ENCODE measurements at places on chromosomes 5 and 9.
A peak's percentile ranks its signal among the peaks of the same experiment; 100 is the strongest.

- DNase-seq: no peak
Observed at GRCh38 chr5:30099634-30100033, 1093.9 kb upstream of the CDH6 start.

DNA sequence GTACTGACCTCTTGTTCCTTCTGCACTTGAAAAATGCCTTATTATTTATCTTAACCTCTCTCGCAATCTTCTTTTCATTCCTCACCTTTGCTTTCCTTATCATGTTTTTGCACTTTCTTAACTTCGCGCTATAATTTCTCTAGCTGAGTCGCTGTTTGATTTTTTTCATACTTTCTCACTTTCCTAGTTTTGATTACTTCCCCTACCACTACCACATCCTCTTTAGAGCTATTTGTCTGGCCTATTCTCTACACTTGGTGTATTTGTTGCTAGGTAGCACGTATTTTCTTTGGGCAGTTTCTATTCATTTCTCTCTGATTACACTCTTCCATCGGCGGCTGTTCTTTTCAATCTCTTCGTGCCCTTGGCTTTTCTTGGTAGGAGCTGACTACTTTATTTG lies 611.8 kb downstream of the BNC2 start:
- peak; percentile 1 for DNase-seq

DNA sequence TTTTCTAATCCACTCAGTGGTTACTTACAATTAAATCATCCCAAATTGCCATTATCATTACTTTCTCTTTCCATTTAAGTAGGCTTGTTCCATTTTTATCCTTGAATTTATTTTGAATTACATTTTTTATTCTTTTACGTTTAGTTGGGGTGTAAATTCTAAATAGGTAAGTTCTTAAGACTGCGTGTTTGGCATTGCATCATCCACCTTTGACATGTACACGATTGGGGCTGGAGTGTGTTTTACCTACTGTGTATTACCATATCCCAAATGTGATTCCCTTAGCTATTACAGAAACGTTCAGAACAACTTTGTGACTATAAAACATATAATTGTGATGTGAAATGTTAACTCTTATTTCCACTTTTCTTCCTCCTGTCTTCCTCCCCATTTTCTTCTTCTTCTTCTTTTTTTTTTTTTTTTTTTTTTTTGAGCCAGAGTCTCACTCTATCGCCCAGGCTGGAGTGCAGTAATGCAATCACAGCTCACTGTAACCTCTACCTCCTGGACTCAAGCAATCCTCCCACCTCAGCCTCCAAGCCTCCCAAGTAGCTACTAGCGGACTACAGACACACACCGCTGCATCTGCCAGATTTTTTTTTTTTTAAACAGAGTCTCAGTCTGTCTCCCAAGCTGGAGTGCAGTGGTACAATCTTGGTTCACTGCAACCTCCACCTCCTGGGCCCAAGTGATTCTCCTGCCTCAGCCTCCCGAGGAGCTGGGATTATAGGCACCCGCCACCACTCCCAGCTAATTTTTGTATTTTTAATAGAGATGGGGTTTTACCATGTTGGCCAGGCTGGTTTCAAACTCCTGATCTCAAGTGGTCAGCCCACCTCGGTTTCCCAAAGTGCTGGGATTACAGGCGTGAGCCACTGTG lies 16.7 kb downstream of the MARVELD2 start:
- DNase-seq: peak; percentile 14

DNA sequence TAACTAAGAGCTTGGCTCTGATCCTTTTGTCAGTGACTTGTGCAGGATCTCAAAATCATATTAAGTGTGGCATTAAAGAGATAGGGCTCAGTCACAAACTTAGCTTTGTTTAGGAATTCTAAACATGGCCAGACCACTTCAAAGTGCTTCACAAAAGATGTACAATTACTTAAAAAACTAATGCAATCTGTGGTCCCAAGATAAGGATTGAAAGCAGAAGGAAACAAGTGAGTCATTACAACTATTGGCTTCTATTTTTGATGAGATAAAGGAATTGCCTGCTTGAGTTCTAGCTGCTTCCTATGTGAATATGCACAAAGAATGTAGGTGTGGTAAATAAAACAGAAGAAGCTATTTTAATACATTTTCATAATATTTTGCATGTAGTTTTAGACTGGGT lies 44.9 kb upstream of the SLC12A2 start:
- DNase-seq: peak; percentile 18
